Left renal pelvis (tissue), 4 donors: ENCODE measurements at places on chromosomes 13 and 19. TPM values are rescaled to one million over a fixed set of nuclear protein-coding genes. Genes with fewer than 3 reads are reported as not detected.

DNA sequence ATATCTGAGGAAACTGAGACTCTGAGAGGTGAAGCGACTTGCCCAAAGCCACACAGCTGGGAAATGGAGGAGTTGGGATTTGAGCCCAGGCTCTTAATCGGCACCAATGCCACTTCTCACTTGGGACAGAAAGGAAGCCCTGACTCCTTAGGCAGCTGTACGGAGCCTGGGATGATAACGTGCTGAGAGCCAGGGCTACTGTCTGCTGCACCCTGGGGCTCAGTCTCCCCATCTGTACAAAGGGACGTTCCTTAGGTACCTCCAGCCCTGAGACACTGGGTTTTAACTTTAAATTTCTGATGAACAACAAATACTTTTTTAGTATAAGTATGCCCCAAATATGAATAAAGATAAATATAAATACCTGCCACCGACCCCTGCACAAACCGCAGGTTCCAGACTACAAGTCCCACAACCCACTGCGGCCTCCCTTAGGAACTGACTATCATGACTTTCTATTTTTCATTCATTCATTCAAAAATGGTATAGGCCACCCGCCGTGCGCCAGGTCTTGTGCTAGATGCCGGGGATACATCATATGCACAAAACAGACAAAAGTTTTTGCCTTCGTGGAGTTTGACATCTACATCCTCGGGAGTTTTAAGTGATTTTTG lies 776 bp upstream of the NCLN start:
- no peak for DNase-seq

- no peak for DNase-seq
Observed at GRCh38 chr13:47147812-47148119, 250.9 kb upstream of the HTR2A start.

GRCh38 chr19:35451338-35452096 lies 3.5 kb downstream of the FFAR2 start:
- no peak for DNase-seq

DNA sequence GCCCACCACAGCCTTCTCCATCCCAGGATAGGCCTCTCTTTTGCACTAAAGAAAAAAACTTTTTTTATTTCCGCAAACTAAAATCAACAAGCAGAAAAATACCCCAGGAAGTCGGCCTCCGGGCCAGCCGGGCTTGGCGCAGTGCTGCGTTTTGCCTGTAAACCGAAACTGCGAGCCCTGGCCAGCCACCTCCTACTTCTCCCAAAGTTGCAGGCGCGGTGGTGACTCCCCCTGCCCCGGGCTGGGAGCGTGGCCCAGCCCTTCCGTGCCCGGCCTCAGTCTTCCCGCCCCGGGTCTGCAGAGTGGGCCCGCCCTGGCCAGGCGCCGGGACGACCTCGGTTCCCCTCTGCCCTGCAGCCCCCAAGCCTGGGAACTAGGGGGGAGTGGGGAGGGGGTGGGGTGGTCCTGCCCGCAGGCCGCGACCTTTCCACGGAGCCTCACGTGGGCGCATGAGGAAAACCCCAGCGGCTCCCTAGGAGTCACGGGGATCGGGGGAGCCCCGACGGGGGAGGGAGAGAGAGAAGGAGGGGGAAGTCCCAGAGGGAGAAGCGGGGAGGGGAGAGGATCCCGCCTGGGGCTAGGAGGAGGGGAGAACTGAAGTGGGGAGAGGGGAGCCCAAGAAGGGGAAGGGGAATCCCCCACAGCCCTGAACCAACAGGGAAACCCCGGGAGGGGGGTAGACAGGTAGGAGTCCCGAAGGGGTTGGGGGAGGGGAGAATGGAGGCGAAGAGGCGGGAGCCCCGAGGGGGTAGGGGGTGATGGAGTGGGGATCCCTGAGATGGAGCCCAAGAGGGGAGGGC lies 3.0 kb downstream of the GADD45B start:
- DNase-seq: no peak

GRCh38 chr19:12912571-12912970 lies 6.5 kb downstream of the SYCE2 start:
- no peak for DNase-seq

DNA sequence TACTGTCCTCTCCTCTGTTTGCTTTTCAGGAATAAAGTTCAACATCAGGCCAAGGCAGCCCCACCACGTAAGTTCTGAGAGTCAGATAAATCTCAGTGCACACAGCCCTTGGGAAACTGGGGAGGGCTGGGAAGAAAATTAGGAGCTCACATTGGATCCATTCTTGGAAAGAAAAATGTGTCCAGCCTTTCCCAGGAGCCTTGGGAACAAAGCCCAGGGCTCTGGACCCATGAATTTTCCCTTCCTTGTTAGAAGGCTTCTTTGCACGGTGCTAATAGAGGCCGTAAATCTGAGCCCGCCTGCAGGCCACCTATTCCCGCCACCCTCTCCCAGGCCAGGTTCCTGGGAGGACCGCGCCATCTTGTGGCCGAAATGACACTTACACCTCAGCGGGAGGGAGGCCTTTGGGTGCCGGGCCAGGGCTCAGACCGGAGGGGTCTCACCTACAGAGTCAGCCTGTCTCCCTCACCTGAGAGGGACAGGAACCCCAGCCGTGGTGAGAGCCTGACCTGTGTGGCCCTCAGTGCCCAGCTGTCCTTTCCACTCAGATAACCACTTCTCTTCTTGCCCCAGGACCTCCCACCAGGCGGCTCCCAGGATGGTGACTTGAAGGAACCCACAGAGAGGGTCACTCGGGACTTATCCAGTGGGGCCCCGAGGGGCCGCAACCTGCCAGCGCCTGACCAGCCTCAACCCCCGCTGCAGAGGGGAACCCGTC lies 25.1 kb upstream of the KCTD15 start:
- DNase-seq: no peak

GRCh38 chr19:34926685-34927375 lies at the start of gene ZNF30:
Gene ZNF30, plus strand, starts transcription at chr19:34926903. Its CDS starts 3,045 bp downstream, at chr19:34929948.
- DNase-seq: peak; percentile 85

DNA sequence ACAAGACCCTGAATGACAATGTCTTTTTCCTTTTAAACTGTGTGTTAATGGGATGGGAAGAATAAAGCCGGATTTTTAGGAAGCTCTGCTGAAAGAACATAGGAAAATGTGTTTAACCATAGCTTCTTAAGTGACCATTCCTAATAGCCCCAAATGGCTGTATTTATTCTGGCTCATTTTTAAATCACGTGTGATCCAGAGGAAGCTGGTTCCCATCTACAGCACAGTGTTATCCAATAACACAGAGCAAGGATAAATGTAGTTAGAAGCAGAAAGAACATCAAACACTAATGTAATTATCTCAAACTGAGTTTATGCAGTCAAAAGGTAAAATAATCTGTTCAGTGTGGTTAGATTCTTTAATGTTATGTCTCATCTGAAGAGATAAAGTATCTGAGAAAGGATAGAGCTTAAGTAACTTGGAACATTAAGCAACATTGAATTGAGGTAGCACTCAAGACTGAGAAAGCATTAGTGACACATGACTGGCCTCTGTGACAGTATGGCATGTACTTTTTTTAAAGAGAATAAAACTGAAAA lies 853.3 kb downstream of the GPC5 start:
- no peak for DNase-seq

GRCh38 chr13:109728791-109729731 lies 57.3 kb downstream of the IRS2 start:
- DNase-seq: no peak

DNA sequence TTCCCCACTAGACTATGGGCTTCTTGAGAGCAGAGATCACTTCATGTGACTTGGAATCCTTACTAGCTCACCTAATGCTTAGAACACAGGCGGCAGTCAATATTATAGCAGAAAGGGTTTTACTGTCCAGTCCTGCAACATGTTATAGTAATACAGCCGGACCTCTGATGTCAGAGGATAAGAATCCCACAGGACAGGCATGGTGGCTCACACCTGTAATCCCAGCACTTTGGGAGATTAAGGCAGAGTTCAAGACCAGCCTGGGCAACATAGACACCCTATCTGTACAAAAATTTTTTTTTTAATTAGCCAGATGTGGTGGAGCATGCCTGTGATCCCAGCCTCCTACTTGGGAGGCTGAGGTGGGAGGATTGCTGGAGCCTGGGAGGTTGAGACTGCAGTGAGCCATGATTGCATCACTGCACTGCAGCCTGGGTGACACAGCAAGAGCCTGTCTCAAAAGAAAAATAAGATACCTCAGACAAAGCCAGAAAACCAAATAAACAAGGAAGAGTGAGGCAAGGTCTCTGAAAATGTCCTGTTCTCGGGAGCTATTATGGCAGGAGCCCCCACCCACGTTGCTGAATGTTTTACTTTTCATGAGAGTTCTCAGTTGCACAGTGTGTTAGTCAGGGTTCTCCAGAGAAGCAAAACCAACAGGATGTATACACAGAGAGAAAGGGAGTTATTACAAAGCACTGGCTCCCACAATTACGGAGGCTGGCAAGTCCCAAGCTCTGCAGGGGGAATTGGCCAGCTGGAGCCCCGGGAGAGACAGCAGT lies 100.8 kb downstream of the UBL3 start:
- DNase-seq: no peak

DNA sequence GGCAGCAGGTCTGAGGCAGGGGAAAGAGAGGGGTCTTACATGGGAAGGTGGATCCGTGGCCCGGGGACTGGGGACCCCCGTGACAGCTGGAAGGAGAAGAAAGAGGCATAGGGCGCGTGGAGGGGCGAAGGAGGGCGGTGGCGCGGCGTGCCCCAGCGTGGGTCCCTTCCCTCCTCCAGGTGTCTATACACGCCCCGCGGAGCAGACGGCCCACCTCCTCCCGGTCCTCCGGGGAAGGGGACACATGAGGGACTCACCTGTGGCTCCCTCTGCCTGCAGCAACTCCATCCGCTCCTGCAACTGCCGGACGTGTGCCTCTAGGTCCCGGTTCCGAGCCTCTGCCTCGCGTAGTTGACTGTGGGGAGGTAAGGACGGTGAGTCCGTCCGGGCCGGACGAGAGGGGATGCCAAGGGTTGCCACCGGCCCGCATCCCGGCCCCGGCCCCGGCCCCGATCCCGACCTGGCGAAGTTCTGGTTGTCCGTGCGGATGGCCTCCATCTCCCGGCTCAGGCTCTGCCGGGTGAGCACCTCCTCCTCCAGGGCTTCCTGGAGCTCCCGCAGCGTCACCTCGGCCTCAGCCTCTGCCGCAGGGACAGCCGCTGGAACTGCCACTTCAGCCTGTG lies 2.4 kb upstream of the SIX5 start:
- no peak for DNase-seq

GRCh38 chr19:51689751-51690453 lies 3.2 kb upstream of the SPACA6 start:
- peak; percentile 63 for DNase-seq

- DNase-seq: no peak
Observed at GRCh38 chr13:75513271-75513670, 24.4 kb downstream of the COMMD6 start.

DNA sequence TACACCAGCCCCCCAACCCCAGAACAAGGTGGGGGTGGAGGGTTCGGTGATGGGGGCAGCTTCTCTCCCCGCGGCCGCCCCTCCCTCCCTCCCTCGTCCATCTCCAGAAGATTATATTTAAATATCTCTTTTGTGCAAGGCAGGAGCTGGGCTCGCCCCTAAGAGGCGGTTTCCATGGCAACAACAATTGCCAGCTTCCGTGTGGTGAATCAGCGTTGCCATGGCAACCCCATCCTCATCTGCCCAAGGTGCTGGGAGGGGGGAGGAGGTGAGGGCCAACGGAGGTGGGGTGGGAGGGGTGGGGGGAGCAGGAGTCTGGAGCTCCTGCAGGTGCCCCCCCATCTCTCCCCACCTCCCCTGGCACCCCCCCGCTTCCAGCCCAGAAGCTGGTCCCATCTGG lies 46.4 kb downstream of the CELF5 start:
- DNase-seq: no peak

DNA sequence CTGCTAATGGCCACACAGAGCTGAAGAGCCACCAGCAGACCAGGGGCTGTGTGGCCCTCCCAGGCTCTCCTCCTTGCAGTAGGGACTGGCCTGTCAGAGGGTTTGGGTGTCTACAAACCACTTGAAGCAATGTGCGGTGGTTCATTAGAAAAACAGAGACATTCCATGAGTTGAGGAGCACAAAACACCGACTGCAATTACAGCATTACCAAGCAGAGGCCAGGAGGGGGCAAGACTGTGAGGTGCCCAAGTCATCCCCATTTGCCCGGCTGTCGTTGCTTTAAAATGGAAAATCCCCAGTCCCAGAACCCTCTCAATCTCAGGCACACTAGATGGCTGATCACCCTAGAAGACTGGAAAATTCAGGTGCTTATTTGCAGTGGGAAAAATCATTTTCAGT lies 15.0 kb downstream of the TMTC4 start:
- DNase-seq: no peak

DNA sequence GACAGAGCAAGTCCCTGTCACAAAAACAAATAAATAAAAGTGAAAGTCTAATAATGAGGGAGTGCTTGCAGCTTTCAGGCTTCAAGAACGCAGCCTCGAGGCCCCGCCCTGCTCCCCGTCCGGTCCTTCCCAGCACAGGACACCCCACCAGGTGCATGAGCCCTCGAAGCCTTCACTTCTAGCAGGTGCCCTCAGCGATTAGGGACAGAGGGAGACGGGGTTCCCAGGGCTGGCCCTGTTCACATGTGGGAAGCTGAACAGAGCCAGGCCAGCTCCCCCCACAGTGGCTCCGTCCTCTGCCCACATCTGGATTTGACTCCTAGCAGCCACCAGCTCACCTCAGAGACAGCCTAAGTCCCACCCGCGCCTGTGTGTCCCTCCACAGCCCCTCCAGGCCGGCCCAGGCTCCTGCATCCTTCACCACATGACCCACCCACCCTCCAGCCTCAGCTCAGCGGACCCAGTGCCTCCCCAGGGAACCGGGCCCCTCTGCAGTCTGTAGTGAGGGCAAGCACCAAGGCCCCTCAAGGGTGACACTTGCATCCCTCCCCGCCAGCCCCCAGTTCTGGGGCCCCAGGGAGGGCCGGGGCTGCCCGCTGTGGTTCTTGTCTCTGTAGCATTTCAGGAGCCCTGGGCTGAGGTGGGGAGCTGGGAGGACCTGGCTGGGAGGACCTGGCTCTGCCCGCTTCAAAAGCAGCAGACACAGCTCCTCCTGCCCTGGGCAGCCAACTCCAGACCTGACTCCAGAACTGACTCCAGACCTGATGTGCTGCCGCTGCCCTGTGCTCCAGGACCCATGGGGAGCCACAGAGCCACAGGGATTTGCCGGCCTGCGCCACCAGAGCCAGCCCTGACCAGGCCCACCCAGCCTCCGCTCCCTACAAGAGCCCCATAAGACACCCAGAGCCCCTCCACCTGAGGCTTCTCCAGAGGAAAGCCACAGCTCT lies 27.2 kb downstream of the GPX4 start:
- no peak for DNase-seq

CALR3 gene
- not detected for polyA plus RNA-seq

FKRP gene
- polyA plus RNA-seq: 27.3 TPM

SPTBN4 gene
- polyA plus RNA-seq: 1.2 TPM

LPAR2 gene
- polyA plus RNA-seq: 15.7 TPM

IGFL1 gene
- not detected for polyA plus RNA-seq

GPR18 gene
- polyA plus RNA-seq: 0.20 TPM

HSH2D gene
- polyA plus RNA-seq: 1.1 TPM
